Progenitor cell of endocrine pancreas (in vitro differentiated cells): ENCODE measurements at places on chromosomes 2 and 18. TPM values are rescaled to one million over a fixed set of nuclear protein-coding genes. Genes with fewer than 3 reads are reported as not detected.

LRRC30 gene
- not detected in 2 replicates for total RNA-seq

- no peaks in the 10 kb centered on the region for H3K27me3 ChIP-seq
- peaks cover 5% of the 10 kb centered on the region for H3K4me1 ChIP-seq
- no peak overlapping the region for H3K4me3 ChIP-seq
- DNase-seq: no peak
- H3K27ac ChIP-seq: no peak overlapping the region
Measured at GRCh38 chr2:72833084-72833714, 7.4 kb upstream of the EXOC6B start.

- peaks cover 17% of the 10 kb centered on the region for H3K4me1 ChIP-seq
- H3K27ac ChIP-seq: peak within 1 kb of the TSS; percentile 8
- DNase-seq: peak; percentile 44
- H3K36me3 ChIP-seq: no peaks in the 10 kb centered on the region
- H3K4me3 ChIP-seq: peak within 1 kb of the TSS; percentile 75
Measured at GRCh38 chr2:181656450-181657291, at the start of gene CERKL. CERKL (minus strand) TSS chr2:181657105; CDS start chr2:181657006, 99 bp downstream.

GALR1 gene
- total RNA-seq: 2.9 and 4.0 TPM in 2 replicates

GRCh38 chr2:222671259-222672067 is at the start of gene MOGAT1:
MOGAT1 (plus strand) TSS chr2:222671658; CDS start chr2:222671786, 128 bp downstream.
- H3K4me3 ChIP-seq: peak within 1 kb of the TSS; percentile 72
- H3K36me3 ChIP-seq: no peaks in the 10 kb centered on the region
- peak; percentile 47 for DNase-seq
- peaks cover 39% of the 10 kb centered on the region for H3K27me3 ChIP-seq
